ENCODE measurements at places on chromosomes 16 and 17.

DNA sequence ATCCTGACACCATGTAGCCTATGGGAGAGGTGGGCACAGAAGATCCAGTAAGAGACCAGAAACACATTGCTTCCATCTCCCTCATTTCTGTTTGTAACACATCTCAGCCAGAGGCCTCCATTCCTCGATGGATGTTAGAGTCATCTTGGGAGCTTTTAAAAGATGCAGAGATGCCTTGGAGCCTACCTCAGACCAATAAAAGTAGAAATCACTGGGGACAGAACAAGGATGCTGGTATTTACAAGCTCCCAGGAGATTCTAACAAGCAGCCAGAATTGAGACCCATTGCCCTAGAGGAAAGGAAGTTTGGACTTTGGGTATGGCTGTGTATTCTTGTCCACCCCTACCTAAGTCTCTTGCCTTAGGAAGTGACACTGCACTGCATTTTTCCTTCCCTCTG is 40.8 kb downstream of the HS3ST3A1 start:
- no peak for DNase-seq

DNA sequence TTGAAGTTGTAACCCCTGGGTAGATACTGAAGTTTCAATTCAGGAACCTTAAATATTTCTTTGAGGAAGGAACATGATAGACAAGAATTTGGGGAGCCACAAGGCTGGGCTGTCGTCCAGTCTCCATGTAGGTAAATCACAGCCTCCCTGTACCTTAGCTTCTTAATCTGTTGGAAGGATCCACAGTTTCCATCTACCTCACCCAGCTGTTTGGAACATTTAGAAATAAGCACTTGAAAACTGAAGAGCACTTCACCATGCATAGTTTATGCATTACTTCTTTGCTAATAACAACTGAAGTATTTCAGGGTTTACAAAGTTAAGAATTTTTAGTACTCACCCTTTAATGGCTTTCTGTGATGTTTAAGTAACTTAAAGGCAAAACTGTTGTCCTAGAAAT is 17.2 kb downstream of the TXNDC11 start:
- no peak for DNase-seq

DNA sequence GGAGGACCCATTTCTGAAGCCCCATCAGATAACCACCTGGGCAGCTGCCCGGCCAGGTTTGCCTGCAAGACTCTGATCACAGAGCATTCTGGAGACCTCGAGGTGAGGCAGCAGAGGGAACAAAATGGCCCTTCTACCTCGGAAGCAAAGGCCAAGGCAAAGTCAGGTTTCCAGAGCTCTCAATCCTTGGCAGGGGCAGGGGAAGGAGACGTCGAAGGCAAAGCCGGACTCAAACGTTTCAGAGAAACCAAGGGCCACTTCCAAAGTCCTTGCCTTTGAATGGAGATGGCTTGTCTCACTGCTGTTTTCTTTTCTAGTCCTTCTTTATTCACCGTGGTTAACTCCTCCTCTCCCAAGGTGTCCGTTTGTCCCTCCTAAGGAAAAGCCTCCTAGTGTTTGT is 355.3 kb downstream of the SOX9 start:
- no peak for DNase-seq

DNA sequence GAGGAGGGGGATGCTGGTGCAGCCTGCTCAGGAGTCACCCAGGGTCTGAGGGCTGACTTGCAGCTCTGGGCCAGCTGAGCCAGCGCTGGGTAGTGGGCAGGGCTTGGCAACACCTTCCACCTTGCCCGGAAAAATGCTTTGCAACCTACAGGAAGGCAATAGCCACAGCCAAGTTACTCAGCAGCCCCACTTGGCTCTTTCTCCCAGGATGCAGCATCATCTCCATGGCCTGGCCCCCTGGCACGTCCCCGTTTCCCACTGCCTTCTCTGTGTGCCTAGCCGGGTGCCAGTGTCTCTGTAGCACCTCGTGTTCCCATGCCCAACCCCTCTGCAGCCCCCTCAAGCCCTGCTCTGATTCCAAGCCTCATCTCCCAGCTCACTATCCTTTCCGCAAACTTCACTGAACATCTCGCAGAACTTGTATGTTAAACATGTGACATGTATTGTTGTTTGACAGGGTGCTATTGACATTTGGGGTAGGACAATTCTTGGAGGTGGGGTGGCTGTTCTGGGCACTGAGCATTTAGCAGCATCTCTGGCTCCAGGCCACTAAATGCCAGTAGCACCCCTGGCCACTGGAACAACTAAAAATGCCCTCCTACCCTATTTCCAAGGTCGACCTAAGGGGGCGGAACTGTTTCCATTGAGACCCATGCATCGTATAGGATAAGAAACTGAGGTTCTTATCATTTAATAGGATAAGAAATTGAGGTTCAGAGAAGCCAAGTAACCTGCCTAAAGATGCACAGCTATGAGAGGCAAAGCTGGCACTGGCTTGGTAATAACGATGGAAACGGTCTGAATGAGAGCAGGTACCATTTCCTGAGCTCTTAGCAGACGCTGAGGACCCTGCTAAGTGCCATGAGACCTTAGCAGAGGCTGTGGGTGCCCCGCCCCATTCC is 12.2 kb downstream of the DEXI start:
- DNase-seq = peak; percentile 44

- no peak for DNase-seq
Measured at GRCh38 chr17:8611137-8611536, 19.4 kb downstream of the MYH10 start.

DNA sequence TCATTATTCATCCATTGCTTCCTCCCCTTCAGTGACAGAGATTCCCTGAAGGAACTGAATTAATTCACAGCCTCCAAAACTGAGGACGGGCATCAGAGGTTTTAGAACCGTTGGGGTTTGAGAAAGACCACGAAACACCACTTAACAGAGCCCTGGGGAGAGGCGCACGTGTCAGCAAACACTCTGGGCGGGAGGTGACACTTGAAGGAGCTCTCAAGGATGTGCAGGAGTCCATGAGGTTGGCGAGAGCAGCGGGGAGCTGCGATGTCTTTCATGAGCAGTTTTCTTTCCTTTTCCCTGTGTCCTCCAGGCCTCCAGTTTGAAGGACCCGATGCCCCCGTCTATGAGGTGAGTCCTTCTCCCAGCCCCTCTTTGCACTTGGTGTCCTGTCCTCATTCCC is 23.7 kb downstream of the B4GALNT2 start:
- no peak for DNase-seq

- no peak for DNase-seq
Measured at GRCh38 chr17:38797828-38798227, 1.5 kb downstream of the PIP4K2B start.

DNA sequence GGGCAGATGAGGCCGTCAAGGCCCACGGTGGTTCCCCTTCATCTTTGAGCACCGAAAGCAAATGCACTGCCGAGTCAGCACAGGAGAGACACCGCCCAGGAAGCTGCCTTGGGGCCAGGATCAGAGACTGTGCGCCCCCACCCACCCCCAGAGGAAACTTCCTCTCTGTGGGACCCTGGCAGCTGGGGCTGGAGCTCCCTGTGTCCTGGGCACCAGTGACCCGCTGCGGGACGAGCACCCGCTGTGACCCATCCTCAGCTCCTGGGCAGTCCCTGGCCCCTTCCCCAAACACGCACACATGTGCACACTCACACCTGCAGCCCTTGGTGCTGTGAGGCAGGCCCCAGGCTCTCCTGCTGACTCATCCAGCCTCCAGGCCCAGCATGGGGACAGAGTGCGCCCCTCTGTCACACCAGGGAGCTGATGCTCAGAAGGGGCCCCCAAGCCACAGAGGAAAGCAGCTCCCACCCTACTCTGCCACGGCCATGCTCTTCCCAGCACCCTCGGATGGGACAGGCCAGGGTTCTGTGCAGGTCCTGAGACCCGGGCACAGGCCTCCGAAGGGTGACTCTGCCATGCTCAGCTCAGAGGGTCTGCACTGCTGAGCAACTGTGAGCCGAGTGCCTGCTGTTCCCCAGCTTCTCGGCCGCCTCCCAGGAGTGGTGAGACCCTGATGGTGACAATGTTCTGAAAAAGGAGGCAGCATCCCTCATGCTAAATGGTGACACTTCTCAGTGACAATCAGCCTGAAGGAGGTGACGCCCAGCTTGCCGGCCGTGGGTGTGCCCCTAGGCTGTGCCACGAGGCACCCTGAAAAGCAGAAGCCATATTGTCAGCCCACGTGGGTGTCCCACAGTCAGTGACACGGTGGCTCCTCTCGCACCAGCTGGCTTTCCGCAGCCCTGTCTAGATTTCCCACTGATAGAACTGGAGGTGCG is 3.6 kb downstream of the PIEZO1 start:
- no peak for DNase-seq

Measured in NCI-H1105 (cell line).